Naive thymus-derived CD4-positive, alpha-beta T cell (primary cell): ENCODE measurements at places on chromosomes 7 and 10.

- peak; percentile 52 for DNase-seq
Measured at GRCh38 chr10:116796910-116797513, 52.3 kb upstream of the ENO4 start.

DNA sequence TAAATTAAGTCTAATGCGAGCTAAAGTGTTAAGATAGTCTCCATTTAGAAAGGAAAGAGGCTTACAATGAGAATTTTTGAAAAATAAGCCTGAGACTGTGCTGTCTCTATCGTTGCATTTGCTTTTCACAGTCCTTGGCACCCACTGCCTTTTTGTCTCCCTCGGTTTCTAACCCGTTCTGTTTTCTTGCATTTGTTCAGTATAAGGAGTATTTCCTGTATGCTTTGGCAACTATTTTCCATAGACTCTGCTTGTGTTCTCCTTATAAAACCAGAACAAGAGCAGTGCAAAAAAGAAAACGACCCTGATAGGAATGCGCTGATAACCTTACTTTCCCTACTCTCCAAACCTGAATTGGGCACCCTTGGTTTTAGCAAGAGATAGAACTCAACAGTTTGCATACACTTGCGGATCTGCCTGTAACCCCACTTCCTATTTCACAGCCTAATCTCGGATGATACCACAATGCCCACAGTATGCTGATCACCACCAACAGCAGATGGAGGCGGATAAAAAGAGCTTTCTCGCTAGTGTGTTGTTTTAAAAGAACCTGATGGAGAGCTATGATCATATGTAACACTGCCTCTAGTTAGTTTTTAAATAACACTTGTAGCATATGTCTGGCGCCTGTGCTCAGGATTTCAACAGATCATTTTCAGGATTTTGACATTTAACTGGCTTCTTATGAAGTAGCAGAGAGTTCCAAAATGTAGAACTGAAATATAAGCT, 1.6 kb upstream of the ARHGAP12 start:
- peak; percentile 24 for DNase-seq

GRCh38 chr7:26556061-26556881, 264.6 kb downstream of the SNX10 start:
- DNase-seq: no peak

- no peak for DNase-seq
Measured at GRCh38 chr7:66167773-66168387, 37.3 kb upstream of the TPST1 start.

- DNase-seq: no peak
Measured at GRCh38 chr7:83032195-83032594, 130.5 kb downstream of the PCLO start.

DNA sequence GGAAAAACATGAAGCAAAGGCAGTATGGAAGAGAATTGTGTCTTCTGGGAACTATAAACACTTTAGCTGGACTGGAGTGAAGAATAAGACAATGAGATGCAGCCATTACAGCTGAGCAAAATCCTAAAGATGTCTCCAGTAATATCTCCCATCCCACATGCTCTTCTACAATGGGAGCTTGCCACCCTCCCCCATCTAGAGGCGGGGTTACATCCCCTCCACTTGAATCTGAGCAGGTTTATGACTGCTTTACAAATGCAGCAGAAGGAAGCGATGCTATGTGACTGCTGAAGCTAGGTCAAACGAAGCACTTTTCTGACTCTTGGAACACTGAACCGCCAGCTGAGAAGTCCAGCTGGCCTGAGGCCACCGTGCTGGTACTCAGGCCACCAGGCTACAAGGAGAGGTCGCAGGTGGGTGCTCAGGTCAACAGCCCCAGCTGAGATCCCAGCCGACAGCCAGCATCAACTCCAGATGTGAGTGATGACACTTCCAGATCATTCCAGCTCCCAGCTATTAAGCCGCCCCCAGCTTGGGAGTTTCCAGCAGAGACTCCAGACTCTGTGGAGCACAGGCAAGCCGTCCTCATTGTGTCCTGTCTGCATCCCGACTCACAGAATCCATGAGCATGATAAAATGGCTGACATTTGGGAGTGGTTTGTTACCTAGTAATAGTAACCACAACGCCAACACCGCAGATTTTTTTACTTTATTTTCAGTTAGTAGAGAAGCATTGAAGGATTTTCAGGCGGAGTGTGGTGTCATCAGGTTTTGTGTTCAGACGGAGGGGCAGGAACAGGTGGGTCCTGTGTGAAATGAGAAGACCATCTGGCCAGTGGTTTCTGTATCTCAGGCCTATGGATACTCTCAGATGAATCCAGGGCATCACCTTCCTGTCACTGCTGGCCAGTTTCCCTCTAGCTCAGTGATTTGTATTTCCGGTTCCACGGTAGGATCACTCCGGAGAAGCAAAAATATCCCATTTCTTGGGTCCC, 89.3 kb downstream of the NPY start:
- no peak for DNase-seq

- no peak for DNase-seq
Measured at GRCh38 chr7:77831481-77831880, 32.9 kb downstream of the PHTF2 start.

DNA sequence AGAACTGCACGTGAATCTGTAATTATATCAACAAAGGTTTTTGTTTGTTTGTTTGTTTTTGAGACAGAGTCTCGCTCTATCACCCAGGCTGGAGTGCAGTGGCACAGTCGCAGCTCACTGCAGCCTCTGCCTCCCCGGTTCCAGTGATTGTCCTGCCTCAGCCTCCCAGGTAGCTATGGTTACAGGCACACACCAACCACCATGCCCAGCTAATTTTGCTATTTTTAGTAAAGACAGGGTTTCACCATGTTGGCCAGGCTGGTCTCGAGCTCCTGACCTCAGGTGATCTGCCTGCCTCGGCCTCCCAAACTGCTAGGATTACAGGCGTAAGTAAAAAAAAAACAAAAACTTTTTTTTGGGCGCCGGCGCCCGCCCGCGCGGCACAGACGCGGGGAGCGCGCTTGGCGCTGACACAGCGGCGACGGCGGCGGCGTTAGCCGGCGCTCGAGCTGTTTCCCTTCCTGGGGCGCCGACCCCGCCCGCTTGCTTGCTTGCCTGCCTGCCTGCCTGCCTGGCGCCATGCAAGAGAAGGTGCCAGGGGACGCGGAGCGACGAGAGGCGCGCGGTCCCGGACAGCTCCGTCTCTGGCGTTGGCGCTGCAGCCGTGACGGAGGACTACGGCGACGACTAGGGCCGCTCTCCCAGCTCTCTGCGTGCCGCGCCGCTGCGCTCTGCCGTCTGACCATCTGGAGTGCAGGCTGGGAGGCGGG, 171.4 kb upstream of the NUPR2 start:
- no peak for DNase-seq

DNA sequence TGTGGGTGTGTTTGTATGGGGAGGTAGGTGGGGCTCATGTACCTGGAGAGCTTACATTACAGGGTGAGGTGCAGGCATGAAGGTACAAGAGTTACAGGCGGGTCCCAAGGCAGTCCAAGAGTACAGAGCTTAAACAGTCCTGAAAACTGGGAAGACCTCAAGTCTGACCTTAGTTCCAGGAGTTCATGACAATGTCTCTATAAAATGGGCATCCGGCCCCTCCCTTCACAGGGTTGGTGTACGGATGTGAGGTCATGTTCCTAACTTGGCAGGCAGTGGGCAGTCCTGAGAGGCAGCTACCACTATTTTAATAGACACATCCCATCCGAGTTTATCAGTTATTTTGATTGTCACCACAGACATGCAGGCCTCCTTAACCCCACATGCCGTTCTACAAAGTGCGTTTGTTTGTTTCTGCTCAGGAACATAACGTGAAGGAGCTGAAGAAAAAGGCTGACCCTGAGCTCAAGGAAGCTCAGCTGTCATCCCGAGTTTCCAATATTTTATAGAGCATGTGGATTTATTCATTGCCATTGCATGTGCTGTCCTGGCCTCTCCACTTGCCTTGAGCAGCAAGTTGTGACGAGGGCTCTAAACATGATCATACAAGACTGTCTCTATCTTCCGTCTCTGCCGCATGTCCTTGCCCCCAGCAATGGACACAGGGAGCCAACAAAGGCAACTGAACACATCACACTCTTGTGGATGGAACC, 647.5 kb upstream of the IGFBP3 start:
- DNase-seq: no peak

- DNase-seq: no peak
Measured at GRCh38 chr7:52100-52499, 140.3 kb upstream of the FAM20C start.

DNA sequence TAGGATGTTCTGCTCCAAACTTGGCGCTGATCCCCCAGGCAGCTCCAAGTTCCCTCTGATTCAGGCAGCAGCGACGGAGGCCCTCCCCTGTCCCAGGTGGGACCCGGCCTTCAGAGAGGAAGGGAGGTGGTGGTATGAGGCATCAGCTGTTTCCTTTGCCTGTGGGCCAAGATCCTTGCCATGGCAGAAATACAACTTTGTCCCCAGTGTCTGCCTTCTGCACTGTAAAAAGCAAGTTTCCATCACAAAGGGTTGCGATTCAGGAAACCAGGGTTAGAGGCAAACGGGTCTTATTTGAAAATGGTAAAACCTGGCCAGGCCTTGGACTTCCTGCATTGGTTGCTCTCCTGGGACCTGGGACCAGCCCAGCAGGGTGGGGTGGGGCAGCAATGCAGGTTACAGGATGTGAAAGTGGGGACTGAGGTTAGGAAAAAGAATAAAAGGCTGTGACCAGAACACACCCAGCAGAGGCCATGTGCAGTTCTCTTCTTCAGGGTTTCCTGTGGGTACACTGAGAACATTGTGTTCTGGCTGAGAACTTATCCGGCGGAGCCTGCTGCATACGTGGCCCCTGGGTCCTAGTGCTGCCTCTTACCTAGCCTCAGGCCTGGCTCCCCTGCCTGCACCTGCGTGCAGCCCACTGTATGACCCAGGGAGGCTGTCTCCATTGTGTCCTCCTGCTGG, 25.1 kb upstream of the DDIT4 start:
- DNase-seq: peak; percentile 83

GRCh38 chr10:70137927-70138883, 5.6 kb upstream of the AIFM2 start:
- no peak for DNase-seq

DNA sequence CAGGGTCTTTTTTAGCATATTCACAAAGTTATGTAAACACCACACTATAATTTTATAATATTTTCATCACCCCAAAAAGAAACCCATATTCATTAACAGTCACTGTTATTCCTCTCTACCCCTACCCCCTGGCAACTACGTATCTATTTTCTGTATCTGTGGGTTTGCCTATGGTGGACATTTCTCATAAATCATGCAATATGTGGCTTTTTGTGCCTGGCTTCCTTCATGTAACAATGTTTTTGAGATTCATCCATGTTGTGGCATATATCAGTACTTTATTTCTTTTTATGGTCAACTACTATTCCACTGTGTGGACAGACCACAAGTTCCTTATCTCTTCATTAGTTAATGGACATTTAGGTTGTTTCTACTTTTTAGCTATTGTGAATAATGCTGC, 59.1 kb upstream of the PAPSS2 start:
- DNase-seq: no peak

DNA sequence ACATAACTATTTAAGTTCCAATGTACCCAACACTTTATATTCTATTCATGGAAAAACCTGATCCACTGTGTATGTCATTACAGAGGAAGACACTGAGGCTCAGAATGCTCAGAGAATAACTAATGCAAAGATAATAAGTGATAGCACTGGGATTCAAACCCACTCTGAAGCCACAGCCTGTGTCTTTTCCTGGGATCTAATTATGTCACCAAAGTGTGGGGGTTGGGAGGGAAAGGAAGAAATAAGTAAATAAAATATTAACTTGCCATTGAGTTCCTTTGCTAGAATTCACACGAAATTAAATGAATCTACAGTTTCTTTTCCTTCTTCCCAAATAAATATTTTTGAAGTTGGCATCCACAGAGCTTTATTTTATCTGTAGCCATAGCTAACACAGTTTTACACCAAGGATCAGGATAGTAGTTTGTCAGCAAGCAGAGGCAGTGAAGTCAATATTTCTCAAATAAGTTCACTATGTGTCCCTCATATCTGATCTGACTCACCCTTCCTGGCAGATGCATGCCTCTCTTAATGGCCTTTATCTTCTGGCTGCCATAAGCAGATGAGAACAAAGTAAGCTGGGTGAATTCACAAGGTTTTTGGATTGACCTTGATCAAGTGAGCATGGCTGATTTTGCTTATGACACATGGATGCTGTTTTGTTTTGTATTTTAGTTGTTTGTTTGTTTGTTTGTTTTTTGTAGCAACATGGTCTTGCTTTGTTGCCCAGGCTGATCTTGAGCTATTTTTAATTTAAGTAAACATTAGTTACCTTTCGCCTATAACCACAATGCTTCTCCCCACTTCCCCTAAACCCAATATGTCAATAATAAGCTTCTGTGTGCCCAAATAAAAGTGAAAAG, 6.3 kb downstream of the RAPGEF5 start:
- DNase-seq: no peak

DNA sequence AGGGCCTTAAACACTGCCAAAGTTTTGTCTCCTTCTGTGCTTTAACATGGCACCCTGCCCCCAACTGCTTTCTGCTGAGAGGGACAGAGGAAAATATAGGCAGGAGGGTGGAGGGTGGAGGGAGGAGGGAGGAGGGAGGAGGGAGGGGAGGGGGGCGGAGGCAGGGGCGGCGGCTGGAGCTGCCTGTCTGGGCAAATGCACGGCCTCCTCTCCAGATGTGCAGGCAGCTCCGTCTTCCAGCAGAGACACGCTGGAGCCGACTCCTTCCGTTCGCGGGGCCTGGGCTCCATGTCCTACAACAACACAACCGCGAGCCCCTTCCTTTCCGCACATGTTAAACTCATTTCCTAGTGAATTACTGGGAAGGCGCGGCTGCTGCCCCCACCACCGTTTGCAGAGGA, 14.2 kb downstream of the EBF3 start:
- no peak for DNase-seq

- no peak for DNase-seq
Measured at GRCh38 chr7:148911626-148912025, 27.5 kb upstream of the EZH2 start.

GRCh38 chr10:110260746-110261477, 43.8 kb downstream of the SMNDC1 start:
- DNase-seq: no peak

- no peak for DNase-seq
Measured at GRCh38 chr7:12690041-12690878, 2.8 kb downstream of the ARL4A start.

- DNase-seq: no peak
Measured at GRCh38 chr10:124447751-124448466, 1.9 kb downstream of the NKX1-2 start.

GRCh38 chr7:139673230-139673629, 104.6 kb downstream of the HIPK2 start:
- DNase-seq: no peak

GRCh38 chr10:121326905-121327304, 271.3 kb downstream of the FGFR2 start:
- DNase-seq: no peak

- DNase-seq: no peak
Measured at GRCh38 chr7:152590481-152590880, 85.5 kb downstream of the XRCC2 start.
